HT-29 (cell line): ENCODE measurements at places on chromosomes 5 and 9. TPM values are rescaled to one million over a fixed set of nuclear protein-coding genes. Genes with fewer than 3 reads are reported as not detected.

The BICD2 gene
- 24.4 and 24.9 TPM in 2 replicates for total RNA-seq

The DEPDC1B gene
- 18.4 and 20.5 TPM in 2 replicates for total RNA-seq

The JAKMIP2 gene
- total RNA-seq: 0.03 and 0.26 TPM in 2 replicates

The CNTFR gene
- not detected in 2 replicates for total RNA-seq

The RASA1 gene
- 26.4 and 27.7 TPM in 2 replicates for total RNA-seq

The LCN6 gene
- total RNA-seq: not detected in 2 replicates

The SLC1A3 gene
- total RNA-seq: 0.52 TPM in 1 of 2 replicates, not detected in the other

The ACOT12 gene
- not detected in 2 replicates for total RNA-seq

The AQP7 gene
- total RNA-seq: 0.21 and 0.58 TPM in 2 replicates

The F12 gene
- 52.9 TPM in 2 replicates for total RNA-seq

The FLT4 gene
- total RNA-seq: 0.31 TPM in 1 of 2 replicates, not detected in the other

The LEAP2 gene
- 0.64 and 1.5 TPM in 2 replicates for total RNA-seq

The WNT8A gene
- not detected in 2 replicates for total RNA-seq
